ENCODE measurements at places on chromosomes 16 and 17.

- no peak for DNase-seq
Observed at GRCh38 chr16:84875846-84876245, 56.1 kb downstream of the CRISPLD2 start.

DNA sequence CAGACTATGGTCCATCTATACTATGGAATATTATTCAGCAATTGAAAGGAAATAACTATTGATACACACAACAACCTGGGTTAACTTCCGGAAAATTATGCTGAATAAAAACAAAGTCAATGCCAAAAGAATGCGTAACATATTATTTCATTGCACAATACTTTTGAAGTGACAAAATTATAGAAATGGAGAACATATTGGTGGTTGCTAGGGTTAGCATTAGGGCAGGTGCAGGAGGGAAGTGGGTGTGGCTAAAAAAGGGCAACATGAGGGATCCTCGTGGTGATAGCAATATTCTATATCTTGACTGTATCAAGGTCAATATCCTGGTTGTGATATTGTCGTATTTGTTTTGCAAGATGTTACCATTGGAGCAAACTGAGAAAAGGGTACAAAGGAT lies 34.9 kb downstream of the PIK3R5 start:
- DNase-seq, result no peak

GRCh38 chr17:17609121-17609520 lies 17.6 kb upstream of the PEMT start:
- DNase-seq, result no peak

GRCh38 chr16:50247123-50247905 lies 19.0 kb upstream of the ADCY7 start:
- DNase-seq, result no peak

- DNase-seq, result no peak
Observed at GRCh38 chr16:17328932-17329331, 141.8 kb downstream of the XYLT1 start.

GRCh38 chr16:69481901-69482341 lies 57.5 kb downstream of the CYB5B start:
- no peak for DNase-seq

- DNase-seq, result no peak
Observed at GRCh38 chr16:4404967-4405696, 11.3 kb downstream of the CORO7 start.

DNA sequence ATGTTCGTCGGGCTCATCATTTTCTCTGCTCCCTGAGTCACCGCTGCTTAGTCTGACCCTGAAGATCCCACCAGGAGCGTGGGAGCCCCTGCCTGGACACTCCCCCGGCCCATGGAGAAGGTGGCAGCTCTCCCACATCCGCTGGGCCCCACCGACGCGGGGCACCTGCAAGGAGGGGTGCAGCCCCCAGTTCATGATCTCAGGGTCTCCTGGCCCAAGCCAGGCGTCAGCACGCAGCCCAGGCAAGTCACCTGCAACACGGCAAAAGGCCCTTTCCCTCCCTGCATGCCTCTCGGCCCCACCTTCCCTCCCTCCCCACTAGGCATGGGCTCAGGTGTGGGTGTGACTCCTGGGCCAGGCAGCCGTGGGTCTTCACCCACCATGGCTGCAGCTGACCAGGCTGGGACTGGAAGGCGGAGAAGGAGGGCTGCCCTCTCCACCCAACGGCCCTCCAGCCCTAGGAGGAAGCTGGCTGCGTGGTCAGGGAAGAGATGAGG lies 9.7 kb upstream of the CHMP6 start:
- no peak for DNase-seq

DNA sequence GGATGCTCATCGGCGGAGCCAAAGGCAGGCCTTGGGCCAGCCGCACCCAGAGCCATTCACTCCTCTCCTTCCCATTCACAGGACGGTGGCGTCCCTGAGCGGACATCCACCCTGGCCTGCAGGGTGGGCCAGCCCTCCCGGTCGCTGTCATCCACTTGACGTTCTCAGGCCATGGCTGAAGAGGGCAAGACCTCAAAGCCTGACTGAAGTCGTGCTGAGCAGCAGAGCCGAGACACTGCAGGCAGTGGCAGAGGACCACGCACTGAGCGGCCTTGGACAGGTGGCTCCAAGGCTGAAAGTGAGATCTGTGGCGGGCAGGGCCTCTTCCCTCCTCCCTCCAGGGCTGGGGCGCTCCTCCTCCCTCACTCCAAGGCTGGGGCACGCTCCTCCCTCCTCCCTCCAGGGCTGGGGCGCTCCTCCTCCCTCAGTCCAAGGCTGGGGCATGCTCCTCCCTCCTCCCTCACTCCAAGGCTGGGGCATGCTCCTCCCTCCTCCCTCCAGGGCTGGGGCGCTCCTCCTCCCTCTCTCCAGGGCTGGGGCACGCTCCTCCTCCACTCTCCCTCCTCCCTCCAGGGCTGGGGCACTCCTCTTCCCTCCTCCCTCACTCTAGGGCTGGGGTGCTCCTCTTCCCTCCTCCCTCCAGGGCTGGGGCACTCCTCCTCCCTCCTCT lies 24.1 kb downstream of the GNPTG start:
- no peak for DNase-seq

- no peak for DNase-seq
Observed at GRCh38 chr16:4850211-4850610, 2.9 kb downstream of the UBN1 start.

DNA sequence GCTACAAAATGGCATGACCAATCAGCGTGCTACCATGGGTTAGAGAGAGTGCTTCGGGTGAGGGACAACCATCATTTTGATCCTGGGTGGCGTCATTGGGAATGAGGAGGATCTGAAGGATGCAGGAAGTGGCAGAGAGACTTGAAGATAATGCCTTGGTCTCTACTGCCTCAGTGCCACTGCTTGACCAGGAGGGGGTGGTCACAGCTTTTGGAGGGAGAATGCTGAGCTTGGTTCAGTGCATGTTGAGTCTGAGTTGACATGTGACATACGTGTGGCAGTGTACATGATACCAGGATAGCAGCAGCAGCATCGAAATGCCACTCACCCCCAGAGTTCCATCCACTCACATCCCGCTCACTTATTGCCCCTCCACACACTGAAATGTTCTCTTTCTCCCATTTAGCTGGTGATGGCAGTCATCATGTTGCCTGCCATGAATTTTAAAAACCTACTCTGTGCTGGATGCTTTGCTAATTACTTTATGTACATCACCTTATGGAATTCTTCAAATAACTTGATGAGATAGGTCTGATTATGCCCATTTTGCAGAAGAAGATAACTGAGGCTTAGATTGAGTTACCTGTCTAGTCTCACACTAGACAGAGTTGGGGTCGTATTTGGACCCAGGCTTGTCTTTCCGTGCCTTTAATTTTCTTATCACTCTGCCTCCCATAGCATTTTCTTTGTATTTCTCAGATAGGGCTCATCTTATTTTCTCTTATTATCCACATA lies 36.7 kb downstream of the ARSG start:
- DNase-seq, result no peak

- no peak for DNase-seq
Observed at GRCh38 chr16:502179-502943, 25.2 kb upstream of the CAPN15 start.

DNA sequence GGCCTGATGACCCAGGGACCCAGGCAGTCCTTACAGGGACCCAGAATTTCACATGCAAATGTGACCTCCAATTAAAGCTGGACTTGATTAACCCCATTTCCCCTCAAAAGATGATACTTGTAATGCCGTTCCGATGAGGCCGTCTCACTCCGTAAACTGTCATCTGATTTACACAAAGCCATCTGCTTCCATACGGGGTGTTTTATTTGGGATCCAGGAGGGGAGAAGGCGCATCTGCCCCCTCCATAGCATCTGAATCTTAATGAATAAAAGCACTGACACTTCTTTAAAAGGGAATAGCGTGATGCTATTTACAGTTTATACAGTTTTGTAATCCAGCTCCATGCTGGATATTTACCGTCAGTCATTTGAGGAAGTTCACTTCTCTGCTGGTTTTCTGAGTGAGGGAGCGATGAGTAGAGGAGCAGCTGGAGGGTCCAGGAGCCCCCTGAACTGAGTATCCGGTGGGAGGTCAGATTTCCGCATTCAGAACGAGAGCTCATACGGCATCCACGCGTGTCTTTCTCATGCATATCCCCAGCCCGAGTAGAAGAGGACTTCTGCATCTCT lies 452.7 kb downstream of the WWOX start:
- no peak for DNase-seq

DNA sequence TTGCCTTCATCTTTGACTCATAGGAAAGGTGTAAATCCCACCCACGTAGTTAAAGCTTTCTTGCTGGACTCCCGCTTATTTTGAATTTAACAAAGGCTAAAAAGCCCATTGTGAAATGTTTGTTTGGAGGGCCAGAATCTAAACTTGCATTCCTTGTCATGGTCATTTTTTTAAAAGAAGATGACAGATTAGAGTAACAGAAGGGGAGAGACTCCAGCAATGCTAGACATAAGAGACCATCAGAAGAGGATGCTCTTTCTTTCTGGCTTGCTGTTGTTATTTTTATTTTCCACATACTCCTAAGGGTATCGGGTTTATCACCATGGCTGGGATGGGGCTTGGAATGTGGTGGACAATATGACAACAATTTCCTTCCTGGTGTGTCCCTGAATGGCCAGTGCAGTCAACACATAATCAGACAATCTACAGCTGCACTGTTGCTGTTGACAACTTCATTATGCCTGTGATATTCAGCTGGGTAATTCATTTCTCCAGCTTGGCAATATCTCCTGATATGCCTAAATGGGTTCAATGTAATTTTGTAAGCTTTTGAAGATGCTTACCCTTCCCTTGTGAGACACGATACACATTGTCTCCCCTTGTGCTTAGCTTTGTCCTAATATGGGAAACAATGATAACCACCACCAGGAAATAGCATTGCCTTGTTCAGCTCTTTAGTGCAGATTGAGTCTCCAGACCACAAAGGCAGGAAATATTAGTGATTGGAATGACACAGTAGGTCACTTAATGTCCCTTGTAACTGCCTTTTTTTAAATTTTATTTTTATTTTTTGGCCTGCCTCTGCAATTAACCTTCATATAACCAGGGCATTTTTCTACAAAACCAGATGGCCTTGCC lies 164.3 kb downstream of the ANKFN1 start:
- no peak for DNase-seq

GRCh38 chr17:4708436-4708835 lies 2.0 kb upstream of the ARRB2 start:
- DNase-seq, result no peak

DNA sequence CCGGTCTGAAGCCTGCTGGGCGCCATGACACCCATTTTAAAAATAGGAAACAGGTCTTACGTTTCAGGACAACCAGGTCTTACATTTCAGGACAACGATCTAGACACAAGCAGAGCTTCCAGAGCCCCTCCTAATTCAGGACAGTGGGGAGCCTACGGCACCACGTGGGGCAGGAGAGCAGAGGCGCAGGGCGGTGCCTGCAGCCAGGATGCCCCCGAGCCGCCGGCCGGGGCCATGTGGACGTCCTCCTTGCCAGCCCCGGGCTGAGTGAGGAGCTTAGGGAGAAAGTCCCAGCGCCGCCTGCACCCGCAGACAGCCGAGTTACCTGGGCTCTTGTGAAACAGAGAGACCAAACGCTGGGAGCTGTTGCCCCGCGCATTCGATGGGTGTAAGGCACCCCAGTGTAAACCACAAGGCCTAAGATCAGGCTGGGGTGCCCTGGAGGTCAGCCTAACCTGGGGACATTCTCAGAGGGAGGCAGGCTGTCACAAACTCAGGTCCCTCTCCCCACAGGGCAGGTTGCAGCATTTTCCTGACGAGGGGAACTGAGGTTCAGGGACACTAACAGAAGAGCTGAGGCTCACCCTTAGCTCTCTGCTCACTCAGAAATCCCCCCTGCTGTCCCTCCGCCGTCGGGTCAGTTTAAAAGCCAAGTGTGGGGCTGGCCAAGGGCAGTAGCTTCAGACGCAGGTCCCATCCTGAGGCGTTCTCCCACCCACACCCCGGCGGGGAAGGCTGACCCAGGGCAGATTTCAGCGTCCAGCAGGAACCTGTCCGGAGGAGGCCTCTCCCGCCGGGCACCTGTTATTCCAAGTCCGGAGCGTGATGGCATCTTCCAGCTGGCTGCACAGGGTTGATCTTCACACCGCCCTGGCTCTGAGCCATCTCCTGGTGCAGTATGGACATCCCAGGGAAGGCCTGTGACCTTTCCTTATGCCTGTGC lies 1.8 kb upstream of the NOTUM start:
- DNase-seq, result no peak

- no peak for DNase-seq
Observed at GRCh38 chr16:65510850-65511249, 389.0 kb upstream of the CDH11 start.

DNA sequence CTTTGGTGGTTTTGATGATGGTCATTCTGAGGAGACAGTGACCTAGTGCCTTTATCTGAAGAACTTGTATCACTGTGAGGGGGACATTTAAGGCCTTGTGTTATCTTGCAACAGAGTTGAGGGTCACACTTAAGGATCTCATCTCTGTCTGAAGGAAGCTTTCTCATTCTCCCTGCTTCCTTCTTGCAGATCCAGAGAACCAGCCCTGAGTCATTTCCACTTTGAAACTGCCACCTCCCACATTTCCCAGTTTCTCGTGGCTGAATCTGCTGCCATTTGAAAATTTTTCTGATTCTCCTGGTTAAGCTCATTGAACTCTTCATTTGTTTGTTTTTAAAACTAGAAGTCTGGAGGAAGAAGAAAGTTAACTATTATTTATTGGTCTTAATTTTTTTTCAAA lies 190.2 kb upstream of the CDH11 start:
- DNase-seq, result no peak

- DNase-seq, result no peak
Observed at GRCh38 chr16:86553356-86553755, 1.7 kb downstream of the MTHFSD start.

GRCh38 chr17:52227926-52228325 lies 69.4 kb upstream of the CA10 start:
- no peak for DNase-seq

- DNase-seq, result no peak
Observed at GRCh38 chr17:14316126-14316832, 15.4 kb downstream of the HS3ST3B1 start.

- DNase-seq, result no peak
Observed at GRCh38 chr16:48999508-48999907, 282.1 kb downstream of the CBLN1 start.

DNA sequence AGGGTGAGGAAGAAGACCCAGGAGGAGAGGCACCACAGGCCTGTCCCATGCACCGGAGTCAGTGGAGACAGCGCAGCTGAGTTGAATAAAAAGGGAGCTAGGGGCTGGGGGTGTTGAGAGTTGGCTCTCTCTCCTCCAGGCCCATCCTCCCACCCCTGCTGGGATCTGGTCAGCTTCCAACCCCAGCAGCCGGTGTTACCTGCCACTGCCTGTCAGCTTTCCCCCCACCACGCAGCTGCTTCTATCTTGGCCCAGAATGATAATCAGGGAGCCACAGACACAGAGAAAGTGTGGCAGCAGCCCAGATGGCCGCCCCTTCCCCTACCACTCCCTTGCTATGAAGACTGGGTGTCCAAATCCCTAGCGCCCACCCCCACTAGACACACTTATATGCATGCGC lies 120.6 kb upstream of the RPL38 start:
- DNase-seq, result no peak

DNA sequence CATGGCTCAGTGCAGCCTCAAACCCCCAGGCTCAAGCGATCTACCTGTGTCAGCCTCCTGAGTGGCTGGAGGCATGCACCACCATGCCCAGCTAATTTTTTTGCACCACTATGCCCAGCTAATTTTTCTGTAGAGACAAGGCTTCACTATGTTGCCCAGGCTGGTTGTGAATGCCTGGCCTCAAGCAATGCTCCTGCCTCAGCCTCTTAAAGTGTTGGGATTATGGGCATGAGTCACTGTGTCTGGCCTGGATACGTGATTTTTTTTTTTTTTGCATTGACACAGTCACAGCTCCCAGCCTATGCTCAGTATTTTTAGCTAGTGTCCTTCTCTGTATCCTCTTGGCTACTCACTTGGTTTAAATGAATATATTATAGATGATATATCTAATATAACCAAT lies 377.0 kb upstream of the TNRC6C start:
- DNase-seq, result no peak

- no peak for DNase-seq
Observed at GRCh38 chr16:50932348-50932935, 190.6 kb downstream of the CYLD start.
